Amygdala (tissue), 56 donors: ENCODE measurements at places on chromosomes 12 and 14.
A peak's percentile ranks its signal among the peaks of the same experiment; 100 is the strongest.

GRCh38 chr12:77062846-77063461, 2.4 kb downstream of the E2F7 start:
- no peak for DNase-seq

GRCh38 chr14:103001651-103002396, 55.5 kb downstream of the CDC42BPB start:
- DNase-seq = no peak

DNA sequence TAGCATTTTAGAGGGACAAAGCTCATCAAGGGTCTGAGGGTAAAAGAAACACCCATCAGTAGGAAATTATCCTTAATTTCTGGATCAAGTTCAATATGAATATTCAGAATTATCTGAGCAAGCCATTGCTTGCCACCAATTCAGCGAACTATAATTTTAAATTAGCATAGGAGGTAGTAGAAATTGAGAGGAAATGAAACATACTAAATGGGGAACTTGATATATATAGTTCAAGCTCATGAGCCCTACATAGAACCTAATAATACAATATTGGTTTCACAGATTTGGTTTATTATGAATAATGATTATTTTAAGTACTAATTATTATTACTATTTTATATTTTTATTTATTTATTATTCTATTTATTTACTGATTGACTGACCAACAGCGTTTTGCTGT, 42.1 kb upstream of the GXYLT1 start:
- no peak for DNase-seq

GRCh38 chr12:76455582-76456345, 103.8 kb downstream of the OSBPL8 start:
- DNase-seq = no peak

DNA sequence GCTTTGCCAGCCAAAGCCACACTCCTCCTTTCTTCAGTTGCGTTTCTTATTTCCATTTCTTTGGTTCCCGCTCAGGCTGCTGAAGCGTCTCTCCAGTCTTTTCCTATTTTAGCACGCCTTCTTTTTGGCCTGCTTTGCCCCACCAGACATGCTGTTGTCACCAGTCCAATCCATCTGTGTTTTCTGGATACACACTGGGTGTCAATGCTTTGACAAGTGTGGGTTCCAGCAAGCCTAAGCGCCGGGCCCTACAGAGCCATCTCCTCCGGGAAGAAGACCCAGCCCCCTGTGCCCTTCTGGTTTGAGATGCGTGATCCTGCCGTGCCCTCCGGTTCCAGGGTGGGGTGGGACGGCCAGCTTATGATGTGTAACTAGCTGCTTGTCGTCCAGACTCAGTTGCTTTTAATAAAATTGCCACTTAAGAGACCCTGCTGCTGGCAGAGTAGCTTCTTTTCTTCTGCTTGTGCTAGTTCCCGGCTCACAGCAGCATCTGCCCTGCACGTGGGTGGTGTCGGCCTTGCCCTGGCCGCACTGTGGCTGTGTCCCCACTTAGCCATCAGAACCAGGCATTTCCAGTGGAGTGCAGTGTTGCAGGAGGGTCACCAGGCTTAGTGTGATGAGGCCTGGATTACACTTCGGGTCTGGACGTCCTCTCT, 29.7 kb downstream of the EML1 start:
- DNase-seq = no peak

- no peak for DNase-seq
Measured at GRCh38 chr14:103361867-103362266, 23.3 kb upstream of the MARK3 start.

- peak; percentile 34 for DNase-seq
Measured at GRCh38 chr12:92444763-92445162, 258.0 kb upstream of the PLEKHG7 start.

- no peak for DNase-seq
Measured at GRCh38 chr12:20475542-20475941, 107.2 kb downstream of the PDE3A start.

DNA sequence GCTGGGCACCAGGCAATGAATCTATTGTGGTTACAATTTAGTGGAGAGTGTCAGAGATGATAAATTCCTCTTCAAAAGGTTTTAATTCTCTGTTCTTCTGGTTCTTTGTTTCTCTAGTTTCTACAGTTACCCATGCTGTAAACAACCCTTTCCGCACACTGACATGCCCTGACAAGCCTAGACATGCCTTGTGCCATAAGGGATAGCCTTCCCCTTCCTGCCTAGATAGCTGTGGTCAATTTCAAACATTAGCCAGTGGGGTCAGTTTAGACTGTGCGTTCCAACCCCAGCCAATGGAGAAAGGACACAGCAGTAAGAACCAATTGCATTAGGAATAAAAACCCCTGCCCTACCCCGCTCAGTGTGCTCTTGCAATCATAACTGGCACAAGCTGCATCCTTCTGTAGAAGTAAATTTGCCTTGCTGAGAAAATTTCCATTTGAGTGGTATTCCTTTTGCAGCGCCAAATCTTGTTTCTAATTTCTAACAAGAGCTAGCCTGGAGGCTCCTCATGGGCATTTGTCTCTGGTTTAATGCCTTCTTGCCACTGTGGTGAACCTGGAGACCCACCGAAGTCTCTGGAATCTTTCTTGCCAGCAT, 6.4 kb downstream of the EDDM3A start:
- no peak for DNase-seq

DNA sequence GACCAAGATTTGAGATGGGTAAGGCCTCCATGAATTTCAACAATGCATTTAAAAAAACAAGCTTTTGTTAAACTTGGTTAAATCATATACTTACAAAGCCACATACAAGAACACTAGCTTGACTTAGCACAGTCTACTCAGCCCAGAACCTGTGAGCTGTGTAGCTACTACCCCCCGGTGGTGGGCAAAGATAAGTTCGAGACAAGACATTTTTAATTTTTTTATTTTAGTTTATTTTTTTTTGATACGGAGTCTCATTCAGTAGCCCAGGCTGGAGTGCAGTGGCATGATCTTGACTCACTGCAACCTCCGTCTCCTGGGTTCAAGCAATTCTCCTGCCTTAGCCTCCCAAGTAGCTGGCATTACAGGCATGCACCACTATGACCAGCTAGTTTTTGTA, 3.7 kb upstream of the NECAP1 start:
- no peak for DNase-seq

- no peak for DNase-seq
Measured at GRCh38 chr12:130874696-130875095, 2.8 kb downstream of the RAN start.

DNA sequence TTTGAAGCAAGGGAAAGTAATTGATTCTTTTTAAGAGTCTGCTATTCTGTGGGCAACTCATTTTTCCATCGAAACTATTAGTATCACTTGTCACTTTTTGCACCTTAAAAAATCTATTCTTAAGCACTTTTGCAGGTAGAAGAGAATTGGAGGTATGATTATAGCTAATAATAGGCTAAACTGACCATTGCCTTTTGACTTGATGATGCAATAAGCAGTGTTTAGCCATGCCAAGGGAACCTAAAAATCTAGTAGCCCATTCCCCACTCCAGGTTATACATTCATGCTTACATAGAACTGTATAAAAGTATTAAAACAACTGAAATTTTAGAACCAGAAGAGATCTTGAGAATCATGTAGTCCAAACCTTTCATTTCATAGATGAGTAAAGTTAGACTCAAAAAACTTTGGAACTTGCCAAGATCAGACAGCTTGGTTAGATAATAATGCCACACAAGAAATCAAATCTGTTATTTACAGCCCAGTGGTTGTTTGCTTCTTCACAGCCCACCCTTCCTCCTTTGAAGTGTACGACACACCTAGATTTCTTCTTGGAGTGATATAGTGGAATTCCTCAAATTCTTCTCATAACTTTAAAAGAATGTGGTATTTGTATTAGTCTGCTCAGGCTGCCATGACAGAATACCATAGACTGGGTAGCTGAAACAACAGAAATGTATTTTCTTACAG, 21.7 kb upstream of the GARIN2 start:
- no peak for DNase-seq

- no peak for DNase-seq
Measured at GRCh38 chr12:64729909-64730587, 29.2 kb downstream of the GNS start.

DNA sequence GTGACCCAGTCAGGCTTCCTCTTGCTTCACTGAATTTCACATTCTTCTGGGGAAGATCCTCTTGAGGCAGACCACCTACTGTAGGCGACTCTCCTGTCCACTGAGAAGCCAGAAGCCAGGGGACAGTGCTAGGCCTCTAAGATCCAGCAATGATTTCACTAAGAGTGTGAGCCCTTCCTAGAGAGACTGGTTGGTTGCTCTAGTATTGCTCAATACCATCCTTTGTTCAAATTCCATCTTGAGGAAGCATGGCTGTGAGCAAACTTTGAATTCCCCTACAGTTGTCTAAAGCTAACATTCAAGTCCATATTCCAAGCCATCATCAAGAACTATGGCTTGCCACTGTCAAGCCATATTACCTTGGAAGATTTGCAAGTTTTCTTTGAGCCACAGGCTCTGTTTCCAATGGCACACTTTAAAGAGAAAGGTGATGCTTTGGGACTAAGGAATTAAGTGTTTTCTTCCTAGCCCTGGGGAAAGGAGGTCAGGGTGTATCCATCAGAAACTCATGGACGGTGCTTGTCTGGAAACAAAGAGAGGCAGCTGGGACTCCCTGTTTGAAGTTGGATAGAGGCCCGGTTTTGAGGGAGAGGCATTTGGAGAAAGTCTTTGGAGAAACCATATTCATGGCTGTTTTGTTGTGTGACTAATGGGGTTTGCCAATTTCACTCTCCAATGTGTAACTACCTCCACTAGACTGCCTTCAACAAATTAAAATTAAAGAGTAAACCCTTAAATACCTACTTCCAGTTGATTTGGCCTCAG, 1217.9 kb downstream of the VRK1 start:
- no peak for DNase-seq

DNA sequence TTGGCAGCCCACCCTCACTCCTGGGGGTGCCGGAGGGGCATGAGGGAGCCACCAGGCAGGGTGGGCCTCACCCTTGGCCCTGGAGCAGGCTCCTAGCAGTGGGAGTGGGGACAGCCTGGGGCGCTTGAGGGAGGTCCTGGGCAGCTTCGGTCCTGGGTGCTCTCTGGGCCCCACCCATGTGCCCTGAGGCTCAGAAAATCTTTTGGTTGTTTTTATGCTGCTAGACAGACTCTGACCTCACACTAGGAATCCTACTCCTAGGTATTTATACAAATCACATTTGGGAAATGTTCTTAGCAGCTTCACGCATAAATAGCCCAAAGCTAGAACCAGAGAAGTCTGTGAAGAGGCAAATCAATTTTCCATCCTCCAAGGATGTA, 10.9 kb upstream of the ULK1 start:
- no peak for DNase-seq

DNA sequence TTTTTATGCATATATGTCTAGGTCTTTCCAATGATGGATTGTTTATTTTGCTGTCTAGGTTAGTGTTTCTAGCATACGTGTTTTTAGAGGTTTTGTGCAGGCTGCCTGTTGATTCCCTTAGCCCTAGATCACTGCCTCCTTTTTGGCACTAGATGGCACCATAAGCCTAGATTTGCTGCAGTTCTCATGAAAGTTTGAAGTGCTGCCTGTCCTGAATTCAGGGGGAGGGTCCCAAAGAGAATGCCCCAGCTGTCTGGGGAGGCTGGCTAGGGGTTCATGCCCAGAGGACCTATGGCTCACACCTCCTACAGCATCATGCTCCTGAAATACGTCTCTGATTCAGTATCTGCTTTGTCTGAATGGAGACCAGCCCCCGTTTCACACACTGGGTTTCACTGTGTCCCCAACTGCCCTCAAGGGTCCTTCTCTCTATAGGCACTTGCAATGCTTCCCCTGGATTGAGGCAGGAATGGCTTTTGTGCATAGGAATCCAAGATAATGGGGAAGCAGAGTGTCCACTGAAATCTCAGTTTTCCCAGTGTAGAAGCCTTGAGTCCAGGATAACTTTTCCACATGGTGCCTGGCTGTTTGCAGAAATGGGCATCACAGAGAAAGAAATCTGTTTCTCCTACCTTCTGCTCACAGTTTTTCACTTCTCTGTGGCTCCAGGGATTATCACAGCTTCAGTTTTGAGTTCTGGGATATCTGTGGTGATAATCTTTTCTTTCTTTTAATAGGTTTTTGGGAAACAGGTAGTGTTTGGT, 14.2 kb upstream of the TXNRD1 start:
- no peak for DNase-seq

DNA sequence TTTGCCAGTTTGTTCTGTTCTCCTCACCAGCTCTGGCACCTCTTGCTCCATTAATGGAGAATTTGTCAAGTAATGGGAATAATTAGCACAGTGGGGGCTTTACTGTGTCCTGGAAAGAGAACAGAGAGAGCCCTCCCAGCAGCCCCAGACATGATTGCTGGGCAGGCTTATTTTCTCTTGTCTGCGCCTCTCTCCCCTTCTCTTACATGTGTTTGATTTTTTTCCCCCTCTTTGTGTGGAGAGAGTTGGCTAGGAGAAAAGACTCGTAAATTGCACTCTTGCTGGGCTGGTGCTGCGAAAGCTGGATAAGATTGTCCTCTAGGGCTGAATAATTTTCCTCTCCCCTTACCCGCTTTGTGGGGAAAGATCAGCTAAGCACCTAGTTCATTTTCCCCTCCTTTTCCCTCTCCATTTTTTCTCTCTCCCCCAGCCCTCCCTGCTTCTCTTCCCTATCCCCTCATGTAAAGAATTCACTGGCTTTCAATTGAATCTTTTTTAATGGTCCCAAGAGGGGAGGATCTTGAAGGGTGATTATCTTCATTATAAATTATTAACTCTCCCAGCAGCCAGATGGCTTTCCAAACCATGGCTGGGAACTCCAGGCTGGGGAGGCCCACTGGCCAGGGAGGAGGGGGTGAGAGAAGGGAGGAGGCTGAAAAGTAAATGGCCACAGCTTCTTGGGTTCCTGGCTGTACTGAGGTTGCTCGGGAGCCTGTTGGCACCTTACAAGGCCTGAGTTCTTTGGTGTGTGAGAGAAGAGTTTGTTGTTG, 62.2 kb downstream of the NRXN3 start:
- DNase-seq = no peak

DNA sequence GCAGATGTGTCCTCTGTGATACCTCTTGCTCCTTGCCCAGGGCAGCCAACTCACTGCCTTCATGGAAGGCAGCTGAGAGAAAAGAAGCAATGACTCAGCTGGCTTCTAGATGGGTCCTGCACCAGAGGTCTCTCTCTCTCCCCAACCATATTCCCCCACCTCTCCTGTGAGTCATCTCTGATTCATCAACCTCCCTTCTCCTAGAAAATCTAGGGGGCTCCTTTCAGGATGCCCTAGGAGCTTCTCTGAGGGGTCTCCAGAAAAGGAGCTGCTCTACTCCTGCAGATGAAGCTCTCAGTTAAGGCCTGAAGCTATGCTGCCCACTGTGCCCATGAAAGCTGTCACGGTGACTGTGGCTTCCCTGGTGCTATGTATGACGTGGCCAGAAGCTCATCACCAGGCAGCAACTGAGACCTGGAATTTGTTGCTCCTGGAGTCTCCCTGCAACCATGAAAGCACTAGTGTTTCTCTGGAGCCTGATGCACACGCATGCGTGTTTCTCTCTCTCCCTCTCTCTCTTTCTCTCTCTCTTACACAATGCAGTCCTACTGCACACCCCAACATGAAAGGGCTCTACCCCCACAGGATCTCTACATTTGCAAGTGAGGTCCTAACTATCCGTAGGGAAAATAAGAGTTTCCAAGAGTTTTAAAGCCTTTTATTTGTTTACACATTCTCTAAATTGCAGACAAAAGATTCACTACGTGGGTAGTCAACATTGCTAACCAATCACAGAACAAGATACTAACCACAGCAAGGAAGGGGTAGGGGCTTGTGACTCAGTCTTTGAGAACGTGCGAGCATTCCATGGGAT, 285.3 kb downstream of the DPF3 start:
- no peak for DNase-seq
